ENCODE measurements at places on chromosomes 2 and 18.

DNA sequence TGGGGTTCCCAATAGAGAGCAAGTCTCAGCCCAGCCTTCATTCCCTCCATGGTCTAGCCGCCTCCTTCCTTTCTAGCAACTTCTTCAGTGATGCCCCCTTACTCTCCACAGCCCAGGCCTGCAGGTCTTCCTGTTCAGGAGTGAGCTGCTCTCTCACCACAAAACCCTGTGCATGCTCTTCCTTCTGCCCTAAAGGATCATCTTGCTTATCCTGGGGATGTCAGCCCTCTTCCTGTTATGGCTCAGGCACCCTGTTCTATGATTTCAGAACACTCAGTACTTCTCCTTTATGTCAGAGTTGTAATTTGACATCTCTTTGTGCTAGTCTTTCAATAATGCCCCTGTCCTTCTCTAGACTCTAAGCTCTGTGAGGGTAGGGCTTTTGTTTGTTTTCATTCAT, 19.4 kb downstream of the TMEM178A start:
- DNase-seq, result no peak

GRCh38 chr2:112709703-112710102, 11.1 kb upstream of the NT5DC4 start:
- no peak for DNase-seq

DNA sequence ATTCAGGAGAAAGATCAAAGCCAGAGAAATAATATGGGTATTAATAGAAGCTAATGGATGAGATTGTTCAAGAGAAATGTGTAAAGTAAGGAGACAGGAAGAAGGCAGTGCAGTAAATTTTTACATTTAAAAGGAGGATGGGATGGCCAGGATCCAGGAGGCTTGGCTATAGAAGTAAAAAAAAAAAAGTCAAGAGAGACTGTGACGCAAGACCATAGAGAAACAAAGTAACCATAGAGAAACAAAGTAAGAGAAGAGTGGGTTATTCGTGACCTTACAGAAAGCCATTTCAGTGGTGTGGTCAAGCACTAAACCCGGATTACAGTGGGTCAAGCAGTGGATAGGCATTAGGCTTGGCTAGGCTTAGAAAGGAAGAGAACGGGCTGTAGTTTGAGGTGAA, 10.5 kb upstream of the FAM171B start:
- no peak for DNase-seq

DNA sequence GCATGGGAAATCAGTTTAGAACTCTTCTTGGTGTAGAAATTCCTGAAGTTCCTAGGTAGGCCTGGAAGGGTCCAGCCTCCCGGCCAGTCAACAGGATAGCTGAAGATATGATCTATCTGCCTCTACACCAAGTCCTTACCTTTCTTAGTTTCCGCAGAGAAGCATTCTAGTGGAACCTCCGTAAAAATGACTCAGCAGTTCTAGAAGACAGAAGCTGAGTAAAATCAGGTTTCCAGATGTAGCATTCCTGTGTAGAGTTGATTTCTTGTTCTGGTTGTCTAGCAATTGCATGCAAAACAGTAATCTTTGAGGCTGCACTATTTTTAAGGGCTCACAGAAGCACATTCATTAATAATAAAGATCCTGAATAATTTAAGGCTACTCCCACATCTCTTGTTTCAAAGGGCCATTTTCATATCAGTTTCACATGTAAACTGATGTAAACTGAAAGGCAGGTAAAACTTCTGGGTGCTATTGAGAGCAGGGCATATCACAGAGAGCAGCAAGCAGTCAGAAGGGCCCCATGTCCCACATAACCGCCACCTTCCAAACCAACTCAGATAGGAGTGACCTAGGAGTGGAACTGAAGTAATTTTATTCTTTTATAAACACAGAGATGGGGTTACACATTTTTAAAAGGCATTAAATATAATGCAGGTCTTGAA, 3.2 kb upstream of the DYTN start:
- no peak for DNase-seq

DNA sequence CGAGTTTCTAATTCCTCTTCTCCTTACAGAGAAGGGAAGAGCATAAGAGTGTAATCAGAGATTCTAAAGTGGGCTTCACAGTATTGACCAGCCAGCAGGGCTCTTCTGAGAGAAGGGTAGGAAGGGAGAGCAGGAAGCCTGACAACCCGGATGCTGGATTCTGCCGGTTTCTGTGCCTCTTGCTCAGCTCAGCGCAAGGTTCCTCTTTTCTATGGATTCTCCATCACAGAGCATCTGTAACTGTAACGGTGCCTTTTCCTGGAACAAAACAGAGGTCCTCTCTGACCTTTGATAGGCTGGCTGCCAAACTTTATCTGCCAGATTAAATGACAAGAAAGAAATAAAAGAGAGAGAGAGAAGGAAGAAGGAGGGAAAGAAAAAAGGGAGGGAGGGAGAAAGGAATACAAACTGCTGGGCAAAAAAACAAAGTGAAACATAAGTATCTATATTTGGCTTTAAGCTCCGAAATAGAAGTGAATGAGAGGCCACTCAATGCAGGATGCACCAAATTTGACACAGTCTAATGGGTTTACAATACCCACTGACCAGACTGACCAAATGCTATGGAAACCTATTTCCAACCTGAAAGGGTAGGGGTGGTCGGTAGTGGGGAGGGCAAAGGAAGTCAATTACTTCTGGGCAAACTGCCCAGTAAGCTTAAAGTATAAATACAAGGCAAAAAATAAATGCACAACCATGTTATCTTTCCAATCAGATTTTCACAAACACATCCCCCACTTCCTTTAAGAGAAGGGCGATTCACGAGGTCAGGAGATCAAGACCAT, 59.2 kb downstream of the PIEZO2 start:
- no peak for DNase-seq

GRCh38 chr2:83176539-83176938, 1282.5 kb downstream of the SUCLG1 start:
- no peak for DNase-seq

DNA sequence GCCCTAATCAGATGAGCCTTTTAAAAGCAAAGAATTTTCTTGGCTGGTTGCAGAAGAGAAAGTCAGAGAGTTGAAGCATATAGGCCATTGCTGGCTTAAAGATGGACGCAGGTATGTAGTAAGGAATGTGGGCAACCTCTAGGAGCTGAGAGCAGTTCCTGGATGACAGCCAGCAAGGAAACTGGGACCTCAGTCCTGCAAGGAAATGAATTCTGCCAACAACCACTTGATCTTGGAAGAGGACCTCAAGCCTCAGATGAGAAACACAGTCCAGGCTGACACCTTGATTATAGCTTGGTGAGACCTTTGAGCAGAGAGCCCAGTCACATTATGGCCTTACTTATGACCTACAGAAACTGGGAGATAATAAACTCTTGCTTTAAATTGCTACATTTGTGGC, 15.7 kb downstream of the PHOSPHO2 start:
- DNase-seq, result no peak

GRCh38 chr2:85445316-85446295, 27.1 kb downstream of the SH2D6 start:
- DNase-seq, result no peak

- no peak for DNase-seq
Measured at GRCh38 chr2:237614151-237614720, 13.2 kb upstream of the LRRFIP1 start.

Measured in activated naive CD4-positive, alpha-beta T cell treated with anti-CD3 and anti-CD28 coated beads for 36 hours (primary cell).